Keratinocyte (primary cell): ENCODE measurements at places on chromosomes 7 and 10.

DNA sequence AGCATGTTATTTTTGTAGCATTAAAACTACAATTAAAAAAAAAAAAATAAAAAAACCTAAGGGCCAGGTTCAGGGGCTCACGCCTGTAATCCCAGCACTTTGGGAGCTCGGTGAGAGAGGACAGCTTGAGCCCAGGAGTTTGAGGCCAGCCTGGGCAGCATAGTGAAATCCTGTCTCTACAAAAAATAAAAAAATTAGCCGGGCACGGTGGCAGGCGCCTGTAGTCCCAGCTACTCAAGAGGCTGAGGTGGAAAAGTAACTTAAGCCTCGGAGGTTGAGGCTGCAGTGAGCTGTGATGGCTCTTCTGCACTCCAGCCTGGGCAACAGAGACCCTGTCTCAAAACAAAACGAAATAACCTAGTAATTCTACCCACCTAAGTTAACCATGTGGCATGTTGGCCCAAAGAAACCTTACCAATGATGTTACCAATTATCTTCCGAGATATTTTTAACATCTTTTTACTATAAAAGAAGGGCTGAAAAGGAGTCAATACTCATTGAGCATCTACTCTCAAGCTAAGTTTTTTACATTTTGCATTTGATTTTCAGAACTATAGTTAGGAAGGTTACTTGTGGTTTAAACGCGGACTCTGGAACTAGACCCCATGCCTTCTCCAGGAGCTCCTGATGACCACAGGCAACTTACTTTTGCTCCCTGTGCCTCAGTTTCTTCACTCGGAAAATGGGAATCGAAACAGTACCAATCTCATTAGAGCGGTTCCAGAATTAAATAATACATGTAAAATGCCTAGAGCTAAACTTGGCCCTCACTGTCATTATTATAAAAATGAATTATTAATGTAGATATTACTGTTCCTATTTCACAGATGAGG, 1.4 kb downstream of the ITGB1 start:
- DNase-seq = no peak

- no peak for DNase-seq
These were observed 247.5 kb downstream of the MTERF1 start for GRCh38 chr7:91633013-91633441.

DNA sequence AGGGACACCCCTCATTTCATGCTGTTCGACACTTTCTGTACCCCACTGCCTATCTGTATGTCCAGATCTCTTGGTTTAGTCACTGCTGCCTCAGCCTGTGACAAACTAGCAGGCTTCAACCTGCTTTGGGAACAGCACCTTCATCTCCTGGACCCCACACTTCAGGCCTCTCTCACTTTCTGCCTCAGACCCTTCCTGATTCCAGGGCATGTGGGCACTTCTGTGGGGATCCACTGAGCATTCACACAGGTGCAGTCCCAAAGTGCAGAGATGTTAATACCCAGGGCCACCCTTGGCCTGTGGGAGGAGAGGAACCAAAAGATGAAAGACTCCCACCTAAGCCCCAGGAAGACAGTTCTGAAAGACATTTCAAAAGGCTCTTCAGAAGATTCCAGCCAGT, 29.4 kb upstream of the C10orf71 start:
- no peak for DNase-seq

DNA sequence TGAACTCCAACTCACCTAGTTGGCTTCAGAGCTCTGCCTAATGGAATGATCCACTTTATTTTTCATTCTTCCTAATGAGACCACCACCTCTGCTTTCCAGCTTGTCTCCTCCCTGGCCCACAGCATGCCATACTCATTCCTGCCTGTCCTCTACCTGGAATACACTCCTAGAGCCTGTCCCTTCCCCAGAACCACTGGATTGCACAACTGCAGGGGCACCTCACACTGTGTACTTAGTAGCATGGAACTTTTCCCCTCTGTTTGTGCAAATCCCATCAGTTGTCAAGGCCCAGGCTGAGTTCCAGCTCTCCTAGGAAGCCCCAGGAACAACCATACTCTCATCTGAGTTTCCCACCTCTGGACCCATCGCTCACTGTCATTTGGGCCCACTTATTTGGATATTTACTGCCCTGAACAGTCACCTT, 15.6 kb downstream of the ALDH18A1 start:
- no peak for DNase-seq

DNA sequence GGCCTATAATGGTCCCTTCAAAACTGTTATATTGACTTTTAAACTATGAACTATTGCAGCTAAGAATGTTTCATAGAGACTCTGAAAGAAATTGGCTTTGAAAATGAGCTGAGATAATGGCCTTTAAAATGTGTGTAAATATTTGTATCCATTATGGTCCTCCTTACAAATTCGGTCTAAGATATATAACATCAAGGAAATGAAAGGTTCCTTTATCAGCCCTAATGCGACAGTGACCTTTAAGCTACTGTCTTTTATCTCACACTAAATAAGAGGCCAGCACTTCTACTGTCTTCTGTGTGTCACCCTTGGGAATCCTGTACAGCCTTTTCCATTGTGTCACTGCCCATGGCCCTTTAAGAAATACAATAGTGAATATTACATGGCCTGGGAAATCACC, 19.5 kb downstream of the COL28A1 start:
- DNase-seq = no peak

DNA sequence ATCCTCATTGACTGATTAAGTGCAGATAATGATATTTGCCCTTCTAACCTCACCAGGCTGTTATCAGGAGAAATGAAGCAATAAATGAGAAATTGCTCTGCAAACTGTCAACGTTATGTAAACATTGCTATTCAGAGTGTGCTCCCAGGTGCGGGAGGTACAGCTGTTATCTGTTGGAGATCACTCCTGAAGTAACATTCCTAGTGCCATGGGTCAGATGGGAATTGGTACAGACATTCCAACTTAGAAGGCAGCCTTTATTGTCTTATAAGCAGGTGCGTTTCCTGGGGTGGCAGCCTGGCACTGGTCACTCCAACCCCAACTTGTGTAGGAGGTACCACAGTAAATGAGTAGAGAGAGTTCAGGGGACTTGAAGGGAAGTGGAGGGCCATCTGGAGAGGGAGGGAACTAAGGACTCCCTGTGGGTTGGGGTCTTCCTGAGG, 36.8 kb downstream of the HK1 start:
- DNase-seq = no peak

DNA sequence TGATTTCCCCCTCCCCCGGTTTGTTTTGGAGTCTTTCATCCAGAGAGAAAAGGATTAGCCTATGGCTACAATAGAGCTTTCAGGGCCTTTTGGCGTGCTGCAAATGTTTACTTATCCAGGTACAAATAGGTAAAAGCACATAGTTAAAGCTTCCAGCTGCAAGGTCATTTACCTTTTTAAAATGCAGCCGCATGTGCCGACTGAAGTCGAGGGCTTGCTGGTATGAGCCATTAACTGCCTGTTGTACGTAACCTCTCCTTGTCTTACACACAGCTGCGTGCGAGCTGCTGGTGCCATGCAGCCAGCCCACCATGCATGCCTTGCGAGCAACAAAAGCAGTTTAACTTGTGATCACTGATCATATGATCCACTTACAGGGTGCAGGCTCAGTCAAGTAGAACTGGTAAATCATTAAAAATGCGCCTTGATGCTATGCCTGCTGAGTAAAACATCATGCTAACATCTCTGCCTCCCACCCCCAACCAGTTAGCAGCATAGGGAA, 866.4 kb downstream of the LRMDA start:
- DNase-seq = no peak

GRCh38 chr10:21352886-21353285, 172.6 kb downstream of the SKIDA1 start:
- DNase-seq = no peak

DNA sequence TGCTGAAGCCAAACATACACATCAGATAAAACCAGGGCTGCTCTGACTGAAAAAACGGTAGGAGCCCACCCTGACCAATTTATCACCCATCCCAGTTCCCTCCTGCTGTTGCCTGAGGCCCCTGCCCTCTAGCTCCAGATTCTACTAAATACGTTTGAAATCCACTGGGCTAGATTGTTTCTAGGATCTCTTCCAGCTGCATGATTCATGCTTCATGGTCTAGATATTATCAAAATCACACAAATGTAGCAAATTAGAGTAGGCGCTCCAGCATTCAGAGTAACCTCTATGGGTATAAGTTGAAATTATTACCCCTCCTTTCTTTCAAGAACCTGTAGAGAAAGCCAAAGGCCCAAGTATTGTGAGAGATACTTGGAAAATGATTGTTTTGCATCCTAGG, 151.2 kb upstream of the FAM13C start:
- DNase-seq = no peak

DNA sequence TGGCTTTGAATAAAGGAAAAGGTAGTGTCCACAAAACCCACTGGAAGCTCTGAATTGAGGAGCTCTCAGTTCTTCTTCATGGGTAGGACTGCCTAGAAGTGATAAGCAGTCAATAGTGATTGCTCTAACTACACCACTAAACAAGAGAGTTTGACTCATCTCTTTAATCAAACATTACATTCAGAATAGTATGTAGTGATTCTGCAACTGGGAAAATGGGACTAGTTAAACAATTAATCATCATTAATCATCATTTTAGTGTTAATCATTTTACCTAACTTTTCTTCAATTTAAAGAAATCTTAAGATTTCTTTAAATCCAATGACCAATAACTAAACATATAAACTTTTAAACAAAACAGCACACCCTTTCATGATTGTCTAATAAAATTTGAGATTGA, 484.0 kb upstream of the FZD8 start:
- DNase-seq = no peak

GRCh38 chr7:93165447-93165846, 17.3 kb upstream of the SAMD9L start:
- no peak for DNase-seq

DNA sequence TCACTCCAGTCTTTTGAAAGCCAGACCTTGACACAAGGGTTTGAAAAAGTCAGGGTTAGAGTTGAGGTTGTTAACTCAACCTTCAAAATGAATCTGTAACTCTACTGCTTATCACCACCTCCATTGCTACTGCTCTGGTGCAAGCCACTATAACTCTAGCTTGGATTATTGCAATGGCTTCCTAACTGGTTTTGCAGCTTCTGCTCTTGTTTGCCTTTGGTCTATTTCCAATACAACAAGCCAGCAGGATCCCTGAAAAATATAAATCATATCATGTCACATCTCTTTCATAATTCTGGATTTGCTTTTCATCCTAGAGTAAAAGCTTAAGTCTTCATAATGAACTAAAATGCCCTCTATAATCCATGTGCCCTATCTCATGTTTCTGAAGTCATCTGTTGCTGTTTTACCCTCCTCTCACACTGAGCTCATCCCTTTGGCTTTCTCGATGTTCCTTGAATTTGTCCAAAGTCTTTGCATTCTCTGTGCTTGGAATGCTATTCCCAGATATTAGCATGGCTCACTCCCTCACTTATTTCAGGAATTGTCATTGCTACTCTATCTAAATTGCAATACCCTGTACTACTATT, 10.9 kb downstream of the TAS2R60 start:
- no peak for DNase-seq
